ENCODE measurements at places on chromosomes 2 and 18. TPM values are rescaled to one million over a fixed set of nuclear protein-coding genes. Genes with fewer than 3 reads are reported as not detected.

- peak; percentile 18 for DNase-seq
Measured at GRCh38 chr2:239944694-239945551, 80.2 kb downstream of the NDUFA10 start.

- peak; percentile 32 for DNase-seq
Measured at GRCh38 chr2:240874715-240875227, 6.1 kb downstream of the AGXT start.

DNA sequence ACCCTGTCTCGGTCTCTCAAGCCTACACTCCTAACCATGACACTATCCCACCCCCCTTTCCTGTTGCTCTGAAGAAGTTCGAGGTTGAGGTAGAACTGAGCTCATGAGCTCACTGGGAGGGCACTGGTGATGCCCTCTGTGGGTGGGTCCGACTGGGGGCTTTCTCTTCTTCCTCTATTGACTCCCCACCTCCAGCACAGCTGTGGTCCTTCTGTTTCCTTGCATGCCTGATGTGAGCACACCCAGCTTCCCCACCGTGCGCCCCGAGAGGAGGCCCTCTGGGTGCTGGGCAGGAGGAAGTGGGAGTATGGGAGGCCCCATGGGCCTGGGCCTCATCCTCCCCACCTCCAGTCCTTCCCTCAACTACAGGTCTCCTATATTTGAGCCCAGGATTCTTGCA, 20.9 kb downstream of the SPEG start:
- no peak for DNase-seq

- DNase-seq, result no peak
Measured at GRCh38 chr2:75021672-75022071, 63.2 kb downstream of the POLE4 start.

CCL20 gene
- 29.9 TPM for total RNA-seq

LHCGR gene
- not detected for total RNA-seq

XDH gene
- 47.4 TPM for total RNA-seq

Data from left colon (tissue), 2 donors.